ENCODE measurements at places on chromosomes 4 and X. TPM values are rescaled to one million over a fixed set of nuclear protein-coding genes. Genes with fewer than 3 reads are reported as not detected.

Gene OPRPN
- total RNA-seq: not detected

Gene POU4F2
- total RNA-seq: not detected

Gene VCX3A
- total RNA-seq: not detected

Gene ARHGAP24
- total RNA-seq: 118 TPM

Gene SSX1
- not detected for total RNA-seq

Gene FGF13
- total RNA-seq: 43.1 TPM

Gene ASMT
- total RNA-seq: not detected

Gene LRRC66
- total RNA-seq: 0.33 TPM

Gene F8A3
- 3.9 TPM for total RNA-seq

Gene CD40LG
- not detected for total RNA-seq

Gene ARR3
- total RNA-seq: not detected

Gene AVPR2
- total RNA-seq: not detected

Gene SAGE1
- not detected for total RNA-seq

Gene BEX5
- total RNA-seq: not detected

Gene DMRTC1B
- total RNA-seq: not detected

Gene TMPRSS11D
- 0.29 TPM for total RNA-seq

Gene TREX2
- total RNA-seq: 5.9 TPM

Gene RBM47
- total RNA-seq: 0.10 TPM

Gene UGT2B17
- not detected for total RNA-seq

Gene H2BW2
- not detected for total RNA-seq

Gene MAGEE2
- total RNA-seq: not detected

Gene PPID
- 15.0 TPM for total RNA-seq

Gene ABCG2
- 40.2 TPM for total RNA-seq

Gene RS1
- not detected for total RNA-seq

Gene ASB12
- not detected for total RNA-seq

Gene GPC4
- 0.10 TPM for total RNA-seq

Gene SOX3
- total RNA-seq: not detected

Gene VCX
- not detected for total RNA-seq

Gene USP26
- not detected for total RNA-seq

Gene FDCSP
- total RNA-seq: not detected

Gene CCSER1
- 2.6 TPM for total RNA-seq

Gene DCK
- 21.1 TPM for total RNA-seq

Gene NAT8L
- under 0.01 TPM for total RNA-seq

Gene SHROOM3
- total RNA-seq: 1.6 TPM

Gene TMEM35A
- 2.9 TPM for total RNA-seq

Gene PLA2G12A
- total RNA-seq: 8.8 TPM

Gene ITGB1BP2
- 2.7 TPM for total RNA-seq

Gene METTL14
- 29.7 TPM for total RNA-seq

Gene ATP2B3
- total RNA-seq: not detected

Gene PDCL2
- not detected for total RNA-seq

Gene GATB
- 17.4 TPM for total RNA-seq

Gene SCML2
- 1.4 TPM for total RNA-seq

Gene PLXNB3
- 11.0 TPM for total RNA-seq

Gene RAB9A
- total RNA-seq: 13.4 TPM

Gene RASGEF1B
- 0.29 TPM for total RNA-seq

Gene VSIG4
- not detected for total RNA-seq

Gene PNCK
- total RNA-seq: not detected

Gene PAGE4
- not detected for total RNA-seq

Gene SOD3
- not detected for total RNA-seq

Gene NSUN7
- not detected for total RNA-seq

All from vein endothelial cell (primary cell).